ENCODE measurements at places on chromosomes 16 and 17.

DNA sequence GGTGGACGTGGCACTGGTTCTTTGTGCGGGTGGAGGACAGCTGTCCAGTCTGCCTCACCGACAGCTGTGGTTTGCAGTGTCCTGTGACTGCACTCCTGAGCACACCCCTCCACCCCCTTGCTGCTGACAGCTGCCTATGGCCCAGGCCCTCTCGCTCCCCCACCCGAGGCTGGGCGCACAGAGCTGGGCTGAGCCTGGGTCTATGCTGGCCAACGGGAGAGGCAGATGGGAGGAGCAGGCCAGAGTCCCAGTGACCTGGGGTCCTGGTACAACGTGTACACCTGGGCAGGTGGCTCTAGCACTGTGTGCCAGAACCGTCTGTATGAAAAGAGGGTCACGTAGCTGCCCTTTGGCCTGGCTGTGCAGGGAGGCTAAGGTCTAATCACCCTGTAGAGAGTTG is 30.5 kb downstream of the BAIAP2 start:
- DNase-seq = no peak

- no peak for DNase-seq
These were observed 313.1 kb downstream of the MAF start for GRCh38 chr16:79287424-79287917.

DNA sequence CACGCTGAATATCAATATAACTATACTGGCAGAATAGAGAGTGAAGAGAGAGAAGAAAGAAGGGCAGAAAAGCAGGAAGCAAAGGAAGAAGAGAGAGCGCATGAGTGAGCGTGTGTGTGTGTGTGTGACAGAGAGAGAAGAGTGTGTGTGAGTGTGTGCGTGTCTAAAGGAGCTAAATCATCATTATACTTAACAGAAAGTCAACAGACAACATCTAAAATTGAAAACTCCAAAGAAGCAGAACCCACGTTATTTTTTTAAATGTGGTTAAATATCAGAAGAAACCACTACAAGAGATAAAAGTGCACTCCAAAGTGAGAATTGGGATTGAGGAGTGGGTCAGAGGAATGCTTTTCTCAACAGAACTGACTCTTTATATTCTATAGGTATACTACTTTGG is 77.2 kb downstream of the BRIP1 start:
- no peak for DNase-seq

DNA sequence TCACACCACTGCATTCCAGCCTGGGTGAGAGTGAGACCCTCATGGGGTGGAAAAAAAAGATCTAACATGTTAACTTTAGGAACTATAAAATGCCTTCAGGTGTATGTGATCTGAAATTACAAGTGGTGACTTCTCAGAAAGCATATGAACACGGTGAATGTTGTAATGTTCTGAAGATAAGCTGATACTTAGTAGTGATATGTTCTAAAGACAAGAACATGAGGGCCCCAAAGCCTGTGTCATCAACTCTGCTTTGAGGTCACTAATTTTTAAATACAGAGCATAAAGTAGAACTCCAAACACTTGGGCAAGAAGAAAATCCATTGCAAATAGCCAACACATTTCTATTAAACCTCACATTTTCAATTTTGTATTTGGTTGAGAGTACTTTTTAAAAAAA is 2.6 kb upstream of the FBF1 start:
- DNase-seq = no peak

GRCh38 chr16:30186782-30187555 is 3.6 kb downstream of the CORO1A start:
- no peak for DNase-seq

GRCh38 chr17:4542726-4543191 is 12.4 kb downstream of the MYBBP1A start:
- DNase-seq = no peak

DNA sequence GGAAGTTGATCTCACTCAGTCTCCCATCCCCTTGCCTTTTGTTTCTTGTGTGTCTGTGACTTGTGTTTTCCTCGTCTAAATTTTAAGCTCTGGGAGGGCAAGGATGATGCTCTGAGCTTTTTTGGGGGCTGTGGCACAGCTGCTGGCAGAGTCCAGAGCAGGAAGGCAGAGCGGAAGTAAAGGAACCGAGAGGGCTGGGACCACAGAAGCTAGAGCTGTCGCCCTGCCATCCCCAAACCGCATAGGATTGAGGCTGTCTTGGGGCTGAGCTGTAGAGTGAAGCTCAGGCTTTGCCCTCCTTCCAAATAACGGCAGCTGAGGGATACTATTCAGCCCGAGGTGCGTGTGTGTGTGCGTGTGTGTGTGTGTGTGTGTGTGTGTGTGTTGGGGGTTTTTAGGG is 3.8 kb upstream of the DNAH2 start:
- DNase-seq = no peak

DNA sequence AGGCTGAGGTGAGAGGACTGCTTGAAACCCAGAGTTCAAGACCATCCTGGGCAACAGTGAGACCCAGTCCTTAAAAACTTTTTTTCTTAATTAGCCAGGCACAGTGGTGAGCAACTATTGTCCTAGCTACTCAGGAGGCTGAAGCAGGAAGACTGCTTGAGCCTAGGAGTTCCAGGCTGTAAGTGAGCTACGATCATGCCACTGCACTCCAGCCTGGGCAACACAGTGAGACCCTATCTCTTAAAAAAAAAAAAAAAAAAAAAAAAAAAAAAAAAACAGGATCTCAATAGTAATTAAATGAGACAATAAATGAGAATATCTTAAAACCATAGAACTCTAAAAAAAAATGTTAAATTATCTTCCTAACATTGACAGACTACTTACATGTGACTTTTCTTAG is 14.3 kb downstream of the SMURF2 start:
- no peak for DNase-seq

Data from substantia nigra (tissue), 51 donors.